Tibial nerve (tissue), 4 donors: ENCODE measurements at places on chromosomes 11 and 22.
A peak's percentile ranks its signal among the peaks of the same experiment; 100 is the strongest.

- peaks cover 84% of the 10 kb centered on the region for H3K4me1 ChIP-seq
- H3K4me3 ChIP-seq = no peak overlapping the region
- no peak for DNase-seq
- peaks cover 3% of the 10 kb centered on the region for H3K36me3 ChIP-seq
Observed at GRCh38 chr11:64866173-64866491, 12.3 kb downstream of the EHD1 start.

DNA sequence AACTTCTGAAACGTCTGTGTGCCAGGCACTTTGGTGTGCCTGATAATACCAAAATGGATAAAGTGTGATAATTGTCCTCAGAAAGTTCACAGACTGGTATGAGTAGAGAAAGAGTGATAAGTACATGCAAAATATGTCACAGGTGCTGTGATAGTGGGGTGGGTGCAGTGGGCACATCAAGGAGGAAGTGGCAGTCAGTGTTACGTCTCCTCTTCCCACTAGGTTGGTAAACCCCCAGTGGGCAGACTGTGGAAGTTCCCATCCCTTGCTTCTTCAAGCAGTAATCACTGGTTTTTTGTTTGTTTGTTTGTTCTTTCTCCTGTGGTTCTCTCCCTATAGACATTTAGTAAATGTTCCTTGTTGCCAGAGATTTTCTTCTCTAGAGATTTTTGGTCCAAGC lies 5.4 kb downstream of the RNF121 start:
- H3K27me3 ChIP-seq = no peaks in the 10 kb centered on the region
- DNase-seq = no peak
- H3K4me1 ChIP-seq = no peaks in the 10 kb centered on the region
- H3K4me3 ChIP-seq = no peak overlapping the region

DNA sequence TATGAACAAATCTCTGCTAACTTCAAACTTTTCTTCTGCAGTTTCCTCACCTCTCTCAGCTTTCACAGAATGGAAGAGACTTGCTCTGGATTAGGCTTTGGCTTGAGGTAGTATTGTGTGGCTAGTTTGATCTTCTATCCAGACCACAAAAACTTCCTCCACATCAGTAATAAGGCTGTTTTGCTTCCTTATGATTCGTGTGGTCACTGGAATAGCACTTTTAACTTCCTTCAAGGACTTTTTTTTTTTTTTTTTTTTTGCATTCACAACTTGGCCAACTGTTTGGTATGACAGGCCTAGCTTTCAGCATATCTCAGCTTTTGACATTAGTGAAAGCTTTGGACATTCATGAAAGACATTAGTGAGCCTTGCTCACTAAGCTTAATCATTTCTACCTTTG lies 47.5 kb upstream of the LRRC55 start:
- no peak for DNase-seq
- H3K4me1 ChIP-seq = no peaks in the 10 kb centered on the region
- H3K27me3 ChIP-seq = no peaks in the 10 kb centered on the region
- no peak overlapping the region for H3K4me3 ChIP-seq
- H3K36me3 ChIP-seq = no peaks in the 10 kb centered on the region

DNA sequence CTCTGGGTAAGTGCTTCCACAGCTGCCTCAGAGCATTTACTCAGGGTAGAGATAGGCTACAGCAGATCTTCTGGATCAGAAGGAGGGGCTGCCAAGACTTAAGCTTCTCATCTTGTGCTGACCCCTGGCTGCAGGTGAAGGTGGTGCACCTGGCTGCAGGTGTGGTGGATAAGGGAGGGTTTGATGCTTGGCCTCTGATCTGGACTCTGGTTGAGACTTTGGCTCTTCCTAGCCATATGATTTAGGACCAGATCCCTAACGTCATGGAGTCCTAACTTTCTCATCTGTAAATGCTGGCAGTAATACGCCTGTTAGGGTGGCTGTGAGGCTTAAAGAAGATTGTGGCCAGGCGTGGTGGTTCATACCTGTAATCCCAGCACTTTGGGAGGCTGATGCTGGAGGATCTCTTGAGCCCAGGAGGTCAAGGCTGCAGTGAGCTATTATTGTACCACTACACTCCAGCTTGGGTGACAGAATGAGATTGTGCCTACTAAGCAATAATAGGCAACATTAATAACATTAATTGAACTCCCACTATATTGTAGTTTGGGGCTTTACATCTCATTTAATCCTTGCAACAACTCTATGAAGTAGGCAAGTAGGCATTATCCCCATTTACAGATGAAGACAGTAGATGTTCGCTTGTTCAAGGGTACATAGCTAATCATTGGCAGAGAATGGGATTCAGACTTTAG lies 10.7 kb downstream of the DTX4 start:
- peak overlapping the region; percentile 91 for H3K27ac ChIP-seq
- peaks cover 74% of the 10 kb centered on the region for H3K4me1 ChIP-seq
- H3K27me3 ChIP-seq = no peaks in the 10 kb centered on the region
- DNase-seq = no peak
- no peaks in the 10 kb centered on the region for H3K36me3 ChIP-seq
- H3K4me3 ChIP-seq = no peak overlapping the region

GRCh38 chr11:76997512-76997911 lies 36.7 kb upstream of the B3GNT6 start:
- no peaks in the 10 kb centered on the region for H3K36me3 ChIP-seq
- H3K27ac ChIP-seq = no peak overlapping the region
- H3K4me1 ChIP-seq = no peaks in the 10 kb centered on the region
- DNase-seq = no peak
- H3K4me3 ChIP-seq = no peak overlapping the region
- no peaks in the 10 kb centered on the region for H3K27me3 ChIP-seq
